ENCODE measurements at places on chromosomes 6 and 20. TPM values are rescaled to one million over a fixed set of nuclear protein-coding genes. Genes with fewer than 3 reads are reported as not detected.

DNA sequence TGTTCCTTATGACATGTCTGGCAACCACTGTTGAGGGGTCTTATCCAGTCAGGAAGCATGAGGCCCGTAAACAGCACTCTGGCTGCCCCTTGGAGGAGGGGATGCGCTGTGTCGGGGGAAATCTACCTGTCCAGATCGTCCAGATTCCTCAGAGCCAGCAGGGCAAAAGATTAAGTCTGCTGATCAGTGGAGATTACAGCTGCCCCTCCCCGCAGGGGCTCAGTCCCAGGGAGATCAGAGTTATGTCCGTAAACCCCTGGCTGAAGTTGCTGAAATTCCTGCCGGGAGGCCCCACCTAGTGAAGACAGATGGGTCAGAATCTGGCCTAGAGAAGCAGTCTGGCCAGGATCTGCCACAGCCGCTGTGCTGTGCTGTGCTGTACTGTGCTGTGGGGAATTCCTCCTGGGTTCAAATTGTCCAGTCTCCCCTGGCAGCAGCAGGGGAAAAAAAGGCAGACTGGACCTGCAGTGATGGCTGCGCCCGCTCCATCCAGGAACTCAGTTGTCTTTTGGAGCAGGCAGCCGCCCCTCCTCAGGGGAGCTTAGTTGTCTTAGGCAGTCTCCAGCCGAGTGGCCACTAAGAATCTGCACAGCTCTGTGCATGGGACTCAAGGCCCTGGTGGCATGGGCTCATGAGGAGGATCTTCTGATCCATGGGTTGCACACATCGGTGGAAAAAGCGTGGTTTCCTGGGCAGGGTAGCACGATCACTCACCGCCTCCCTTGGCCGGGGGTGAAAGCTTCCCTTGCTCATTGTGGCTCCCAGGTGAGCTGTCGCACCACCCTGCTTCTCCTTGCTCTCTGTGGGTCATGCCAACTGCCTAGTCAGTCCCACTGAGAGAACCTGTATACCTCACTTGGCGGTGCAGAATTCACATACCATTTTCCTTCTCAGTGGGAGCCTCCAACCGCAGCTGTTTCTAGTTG, 1368.8 kb upstream of the ADGRB3 start:
- DNase-seq: no peak

Gene RAET1E
- 1.4 TPM for total RNA-seq

DNA sequence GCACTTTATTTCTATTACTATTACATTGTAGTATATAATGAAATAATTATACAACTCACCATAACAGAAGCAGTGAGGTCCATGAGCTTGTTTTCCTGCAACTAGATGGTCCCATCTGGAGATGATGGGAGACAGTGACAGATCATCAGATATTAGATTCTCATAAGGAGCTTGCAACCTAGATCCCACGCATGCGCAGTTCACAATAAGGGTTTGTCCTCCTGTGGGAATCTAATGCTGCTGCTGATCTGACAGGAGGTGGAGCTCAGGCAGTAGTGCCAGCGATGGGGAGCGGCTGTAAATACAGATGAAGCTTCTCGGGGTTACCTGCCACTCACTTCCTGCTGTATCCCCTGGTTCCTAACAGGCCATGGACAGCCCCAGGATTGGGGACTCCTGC, 139.5 kb upstream of the TCF21 start:
- DNase-seq: no peak

Gene MATN4
- not detected for total RNA-seq

DNA sequence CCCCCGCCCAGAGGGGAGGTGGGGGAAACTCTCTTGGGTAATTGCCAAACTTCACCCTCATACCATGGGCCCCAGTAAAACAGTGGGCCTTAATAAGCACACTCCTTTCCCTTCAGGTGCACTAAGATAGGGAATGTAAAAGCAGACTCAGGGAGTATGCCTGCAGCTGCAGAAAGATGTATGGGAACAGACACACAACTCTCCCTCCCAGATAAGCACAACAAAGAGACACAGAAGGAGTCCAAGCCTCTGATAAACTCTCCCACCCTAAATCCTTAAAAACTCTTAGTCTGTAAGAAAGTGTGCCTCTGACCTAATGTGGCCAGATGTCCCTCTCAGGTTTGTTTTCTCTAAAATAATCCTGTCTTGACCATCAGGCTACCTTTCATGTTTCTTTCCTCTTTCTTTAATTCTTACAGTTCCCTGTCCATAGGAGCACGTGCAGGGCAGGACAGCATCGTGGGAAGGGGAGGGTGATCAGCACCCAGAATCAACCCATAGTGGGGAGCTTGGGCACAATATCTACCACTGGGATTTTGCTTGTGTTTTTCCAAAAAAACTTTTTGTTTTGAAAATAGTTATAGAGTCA, 11.3 kb upstream of the CTCFL start:
- no peak for DNase-seq

GRCh38 chr20:17969884-17970409, 1.1 kb downstream of the MGME1 start:
- peak; percentile 57 for DNase-seq

DNA sequence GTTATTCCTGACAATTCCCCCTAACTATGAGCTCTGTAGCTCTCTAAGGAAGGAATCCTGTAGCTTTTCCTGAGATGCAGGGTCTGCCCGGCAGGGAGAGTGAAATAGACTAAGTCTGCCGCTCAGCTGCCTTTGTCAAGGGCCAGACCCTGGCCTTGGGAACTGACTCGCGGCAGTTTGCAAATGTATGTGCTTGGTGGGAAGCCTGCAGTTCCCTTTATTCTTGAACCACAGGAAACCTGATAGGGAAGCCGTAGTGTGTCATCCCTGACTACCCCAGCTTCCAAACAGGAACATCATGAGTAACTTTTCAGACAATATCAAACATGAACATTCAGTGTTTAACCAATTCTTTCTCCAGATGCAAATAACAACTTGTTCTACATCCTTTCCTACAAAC, 78.7 kb upstream of the IFNGR1 start:
- peak; percentile 76 for DNase-seq

Gene CDH26
- 0.29 TPM for total RNA-seq

GRCh38 chr6:42960243-42961019, at the start of gene GNMT:
TSS of gene GNMT (plus strand) at chr6:42960754. CDS start at chr6:42960768, 14 bp downstream.
- DNase-seq: peak; percentile 55

DNA sequence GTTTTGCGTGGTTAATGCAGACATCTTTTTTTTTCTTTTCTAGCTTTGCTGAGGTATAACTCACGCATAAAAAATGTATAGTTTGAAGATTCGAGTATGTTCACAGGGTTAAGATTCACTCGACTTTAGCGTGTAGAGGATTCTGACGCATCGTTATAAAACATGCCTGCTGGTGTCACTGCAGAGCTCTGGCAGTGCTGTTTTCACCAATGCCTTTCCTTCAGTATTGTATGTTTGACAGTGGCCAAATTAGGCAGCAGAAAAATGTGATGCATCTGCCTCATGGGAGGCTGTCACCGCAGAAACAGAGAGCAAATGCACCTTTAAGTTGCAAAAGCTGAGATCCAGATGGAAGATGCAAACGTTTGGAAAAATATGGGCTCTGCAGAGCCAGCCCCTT, 18.0 kb upstream of the SIRPB2 start:
- no peak for DNase-seq

GRCh38 chr6:77880501-77880900, 227.7 kb downstream of the MEI4 start:
- DNase-seq: no peak

Gene SLC25A27
- 7.5 TPM for total RNA-seq

DNA sequence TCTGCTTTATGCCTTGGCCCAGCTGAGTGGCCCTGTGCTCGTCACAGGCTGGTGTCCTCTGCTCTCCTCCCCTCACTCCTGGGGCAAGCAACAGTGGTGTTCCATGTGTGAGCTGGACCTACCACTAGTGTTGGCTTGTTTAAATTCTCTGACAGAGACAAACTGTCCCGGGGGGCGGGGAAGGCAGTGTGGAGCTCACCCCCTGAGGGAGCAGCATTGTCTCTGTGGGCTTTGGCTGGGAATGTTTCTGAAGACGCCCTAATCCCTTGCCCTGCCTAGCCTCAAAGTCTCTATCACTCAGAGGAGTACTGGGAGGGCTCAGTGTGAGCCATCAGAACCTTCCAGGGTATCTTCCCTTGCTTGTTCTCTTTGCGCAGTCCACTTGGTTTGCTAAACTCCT, 5.2 kb upstream of the VEGFA start:
- DNase-seq: no peak

GRCh38 chr20:11248011-11248409, 574.2 kb upstream of the JAG1 start:
- no peak for DNase-seq

DNA sequence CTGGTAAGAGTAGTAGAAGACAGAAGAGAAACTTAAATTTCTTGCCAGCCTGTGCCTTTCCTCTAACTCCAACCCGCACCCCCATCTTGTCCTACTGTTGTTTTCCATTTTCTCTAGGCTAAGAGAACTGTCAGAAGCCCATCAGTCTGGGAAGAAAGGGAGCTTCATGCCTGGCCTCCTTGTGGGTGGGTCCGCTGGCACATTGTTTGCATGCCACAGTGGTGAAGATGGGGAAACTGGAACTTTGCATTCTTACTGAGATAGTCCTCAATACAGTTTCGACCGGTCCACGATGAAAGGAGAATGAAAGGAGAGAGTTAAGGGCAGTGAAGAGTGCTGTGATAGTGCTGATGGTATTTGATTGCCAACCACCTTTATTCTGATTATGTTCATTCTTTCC, 103.1 kb downstream of the TCP11 start:
- no peak for DNase-seq

DNA sequence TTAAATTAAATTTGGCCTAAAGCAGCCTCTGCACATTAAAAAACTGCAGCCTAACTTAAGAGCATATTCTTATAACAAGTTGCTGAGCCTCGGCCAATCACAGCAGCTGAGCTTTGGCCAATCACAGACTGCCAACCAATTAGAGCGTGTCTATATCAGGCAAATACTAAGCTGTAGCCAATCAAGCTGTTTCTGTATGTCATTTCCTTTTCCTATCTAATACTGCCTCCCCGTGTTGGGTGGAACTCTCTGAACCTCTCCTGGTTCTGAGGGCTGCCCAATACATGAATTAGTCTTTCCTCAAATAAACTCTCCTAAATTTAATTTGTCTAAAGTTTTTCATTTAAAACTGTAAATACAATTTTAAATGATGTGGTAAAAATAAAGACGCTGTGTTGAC, 3.9 kb upstream of the TMEM244 start:
- DNase-seq: no peak

Gene WFDC2
- not detected for total RNA-seq

GRCh38 chr6:149319422-149319821, 1.9 kb downstream of the TAB2 start:
- no peak for DNase-seq

GRCh38 chr6:56683882-56684281, 41.2 kb upstream of the DST start:
- DNase-seq: peak; percentile 85

DNA sequence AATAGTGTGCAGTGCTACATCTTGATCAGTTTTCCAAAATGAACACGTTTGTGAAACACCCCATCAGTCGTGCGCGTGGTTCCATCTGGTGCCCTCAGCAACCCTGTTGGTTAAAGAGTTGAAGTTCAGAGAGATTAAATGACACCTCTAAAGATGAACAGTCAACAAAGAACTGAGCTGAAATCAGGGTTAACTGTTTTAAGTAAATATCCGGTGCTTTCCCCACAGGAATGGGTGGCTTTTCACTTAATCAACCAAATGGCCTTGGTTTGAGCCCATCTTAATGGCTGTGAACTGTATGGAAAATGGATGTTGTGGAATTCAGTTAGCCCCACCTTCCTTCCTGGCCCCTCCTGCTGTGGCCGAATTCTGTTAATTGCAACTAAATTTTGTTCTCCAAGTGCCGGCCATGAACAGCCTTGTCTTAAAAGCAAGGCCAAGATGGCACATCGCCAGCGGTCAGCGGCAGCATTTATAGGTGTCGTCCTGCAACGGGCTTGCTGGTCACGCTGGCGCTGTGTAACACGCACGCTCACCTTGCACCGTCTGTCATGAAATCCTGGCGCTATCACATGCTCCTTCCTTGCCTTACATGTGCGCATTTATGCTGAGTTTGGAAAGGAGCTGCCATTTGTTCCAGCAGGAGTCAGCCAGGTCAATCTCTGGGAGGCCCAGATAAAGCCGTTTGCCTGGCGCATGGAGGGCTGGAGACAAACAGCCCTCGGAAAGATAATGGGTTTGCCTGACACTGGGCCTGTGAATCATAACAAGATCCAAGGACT, 164.5 kb downstream of the ERMARD start:
- DNase-seq: no peak

Gene SIRPG
- not detected for total RNA-seq

GRCh38 chr6:70112716-70113115, 190.2 kb downstream of the COL9A1 start:
- no peak for DNase-seq

Gene CLVS2
- under 0.01 TPM for total RNA-seq

Gene NKAPL
- not detected for total RNA-seq

DNA sequence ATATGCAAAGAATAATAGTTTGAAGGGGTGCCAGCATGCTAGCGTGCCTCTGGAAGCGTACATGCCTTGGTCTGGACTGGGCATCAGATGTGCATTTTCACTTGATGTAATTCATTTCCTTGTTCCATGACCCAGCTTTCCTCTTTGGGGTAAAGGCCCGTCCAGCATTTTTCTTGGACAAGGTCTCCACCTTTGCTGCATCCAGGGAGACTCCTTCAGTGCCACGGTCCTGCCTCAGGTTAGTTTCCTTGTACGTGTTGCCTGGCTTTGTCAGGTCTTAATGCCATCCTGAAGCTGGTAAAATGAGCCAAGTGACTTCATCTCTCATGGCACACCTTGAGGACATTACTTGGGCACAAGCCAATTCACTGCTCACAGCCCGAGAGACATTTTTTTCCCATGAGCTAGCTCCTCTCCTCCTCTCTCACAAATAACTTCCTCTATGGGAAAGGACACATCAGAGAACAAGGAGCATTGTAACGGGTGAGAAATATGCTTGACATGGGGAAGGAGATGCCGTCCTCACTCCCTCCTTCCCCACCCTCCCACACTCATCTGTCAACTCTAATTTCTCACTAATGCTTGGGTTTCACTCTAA, 23.9 kb downstream of the EDN1 start:
- DNase-seq: peak; percentile 55

DNA sequence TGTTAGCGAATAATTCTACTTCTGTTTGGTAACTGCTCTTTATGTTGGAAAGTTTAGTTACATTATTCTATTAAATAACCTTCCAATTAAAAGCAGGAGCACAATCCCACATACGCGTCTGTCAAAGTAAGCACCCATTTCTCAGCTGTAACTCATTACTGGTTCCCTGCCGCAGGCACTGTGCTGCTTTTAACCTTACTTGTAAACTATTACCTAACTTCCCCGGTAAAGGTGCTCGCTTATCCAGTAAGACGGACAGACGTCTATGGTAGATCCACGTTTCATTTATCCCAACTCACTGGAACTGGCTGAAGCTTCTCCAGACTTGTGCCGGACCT, 529 bp upstream of the ENPP4 start:
- DNase-seq: no peak

DNA sequence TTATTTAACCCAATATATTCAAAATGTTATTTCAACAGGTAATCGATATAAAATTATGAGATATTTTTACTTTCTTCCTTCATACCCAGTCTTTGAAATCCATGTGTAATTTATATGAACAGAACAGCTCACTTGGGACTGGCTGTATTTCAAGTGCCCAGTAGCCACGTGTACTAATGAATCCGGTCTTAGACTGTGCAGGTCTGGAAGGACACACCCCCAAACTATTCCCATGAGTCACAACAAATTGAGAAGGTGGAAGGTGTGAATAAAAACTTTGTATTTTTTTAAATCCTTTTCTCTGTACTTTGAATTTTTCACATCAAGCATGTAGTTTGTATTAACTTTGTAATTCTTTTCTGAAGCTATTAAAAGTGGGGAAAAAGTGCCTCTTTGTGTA, 2.8 kb downstream of the UNC5CL start:
- no peak for DNase-seq

Gene RIMS1
- 3.3 TPM for total RNA-seq

- no peak for DNase-seq
Measured at GRCh38 chr6:137787016-137787415, 80.0 kb upstream of the TNFAIP3 start.
